ENCODE measurements at places on chromosomes 4 and X.

DNA sequence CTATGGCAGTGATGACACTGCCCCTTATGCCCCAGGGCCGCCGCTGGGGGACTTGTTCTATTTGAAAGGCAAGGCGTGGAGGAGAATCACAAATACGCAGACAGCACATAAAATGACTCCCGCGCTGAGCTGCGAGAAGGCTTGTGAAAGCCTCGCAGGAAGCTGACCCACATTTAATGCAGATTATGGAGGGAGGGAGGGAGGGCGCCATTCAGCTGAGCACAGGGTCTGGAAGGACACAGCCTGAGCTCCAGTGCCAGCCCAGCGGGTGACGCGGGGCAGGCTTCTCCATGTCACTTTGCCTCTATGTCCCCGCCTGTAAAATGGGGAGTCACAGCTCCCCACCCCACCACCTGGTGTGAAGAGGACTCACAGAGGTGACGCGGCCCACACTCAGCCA is 14.3 kb downstream of the ABLIM2 start:
- DNase-seq = no peak

GRCh38 chrX:10507181-10507580 is 113.2 kb downstream of the MID1 start:
- DNase-seq = no peak

- DNase-seq = no peak
These were observed 589.5 kb upstream of the LCORL start for GRCh38 chr4:18611026-18611425.

DNA sequence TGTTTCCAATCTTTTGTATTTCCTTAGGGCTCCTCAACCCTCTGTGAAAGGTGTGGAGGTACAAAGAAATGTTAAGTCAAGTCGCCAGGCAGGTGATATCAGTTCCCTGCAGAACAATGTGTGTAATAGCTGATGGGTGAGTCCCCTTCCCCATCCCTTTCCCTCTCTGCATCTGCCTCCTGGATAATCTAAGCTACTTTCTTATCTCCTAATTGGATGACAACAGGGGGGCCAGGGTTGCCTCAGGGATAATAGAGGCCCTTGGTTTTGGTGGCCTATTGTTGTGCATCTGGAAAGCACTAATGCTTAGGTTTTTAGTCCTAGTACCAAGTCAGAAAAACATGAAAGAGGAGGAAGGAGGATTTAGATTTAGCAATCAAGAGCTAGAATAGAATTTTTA is 29.1 kb downstream of the MAGED1 start:
- no peak for DNase-seq

GRCh38 chr4:79164907-79165610 is 160.8 kb downstream of the NAA11 start:
- DNase-seq = no peak

GRCh38 chrX:12403474-12404082 is 265.3 kb downstream of the FRMPD4 start:
- no peak for DNase-seq

DNA sequence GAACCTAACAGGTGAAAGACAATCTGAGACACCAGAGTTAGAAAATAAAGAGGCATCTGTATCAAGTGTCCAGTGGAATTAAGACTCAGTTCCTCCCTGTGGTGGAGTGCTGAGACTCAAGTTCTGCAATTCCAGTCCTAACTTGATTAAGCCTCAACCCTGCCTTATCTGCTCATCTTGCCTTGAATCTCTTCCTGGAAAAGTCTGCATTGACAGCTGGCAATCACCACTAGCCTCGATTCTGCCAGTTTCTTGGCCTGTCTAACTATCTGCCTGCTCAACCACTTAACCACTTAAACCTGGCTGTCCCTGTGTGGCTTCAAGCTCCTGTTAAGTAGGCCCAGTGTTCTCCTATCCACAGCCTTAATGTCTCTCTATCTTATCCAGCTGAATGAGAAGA is 22.4 kb upstream of the NEIL3 start:
- no peak for DNase-seq

GRCh38 chr4:142423861-142424260 is 422.2 kb downstream of the INPP4B start:
- DNase-seq = no peak

GRCh38 chrX:56248492-56248891 is 16.3 kb downstream of the KLF8 start:
- DNase-seq = no peak

- no peak for DNase-seq
These were observed 55.8 kb downstream of the EMCN start for GRCh38 chr4:100461807-100462605.
